Muscle of leg (tissue), 16 donors: ENCODE measurements at places on chromosomes 5 and 9.
A peak's percentile ranks its signal among the peaks of the same experiment; 100 is the strongest.

GRCh38 chr9:76082057-76082456 lies 191.6 kb downstream of the PCSK5 start:
- peak; percentile 68 for DNase-seq

DNA sequence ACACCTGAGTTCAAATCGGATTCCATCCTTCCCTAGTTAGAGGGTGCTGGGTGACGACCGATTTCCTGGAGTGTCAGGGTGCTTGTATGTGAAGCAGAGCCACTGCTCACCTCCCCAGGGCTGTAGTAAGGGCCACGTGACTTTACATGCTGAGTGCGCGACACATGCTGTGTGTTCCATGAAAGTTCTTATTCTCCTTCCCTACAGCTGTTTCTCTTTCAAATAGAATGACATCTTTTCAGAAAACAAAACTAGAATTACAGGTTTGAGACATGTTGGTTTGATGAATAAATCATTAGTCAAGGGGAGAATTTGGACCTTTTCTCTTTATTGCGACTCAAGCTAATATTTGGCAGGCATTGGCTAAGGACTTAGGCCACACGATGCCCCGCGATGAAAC lies 113.1 kb downstream of the JMY start:
- no peak for DNase-seq

- no peak for DNase-seq
Observed at GRCh38 chr9:86829496-86830046, 117.7 kb downstream of the GAS1 start.

- DNase-seq: peak; percentile 32
Observed at GRCh38 chr5:111563031-111563822, 50.9 kb upstream of the STARD4 start.

- no peak for DNase-seq
Observed at GRCh38 chr5:58775701-58776262, 192.9 kb downstream of the RAB3C start.

DNA sequence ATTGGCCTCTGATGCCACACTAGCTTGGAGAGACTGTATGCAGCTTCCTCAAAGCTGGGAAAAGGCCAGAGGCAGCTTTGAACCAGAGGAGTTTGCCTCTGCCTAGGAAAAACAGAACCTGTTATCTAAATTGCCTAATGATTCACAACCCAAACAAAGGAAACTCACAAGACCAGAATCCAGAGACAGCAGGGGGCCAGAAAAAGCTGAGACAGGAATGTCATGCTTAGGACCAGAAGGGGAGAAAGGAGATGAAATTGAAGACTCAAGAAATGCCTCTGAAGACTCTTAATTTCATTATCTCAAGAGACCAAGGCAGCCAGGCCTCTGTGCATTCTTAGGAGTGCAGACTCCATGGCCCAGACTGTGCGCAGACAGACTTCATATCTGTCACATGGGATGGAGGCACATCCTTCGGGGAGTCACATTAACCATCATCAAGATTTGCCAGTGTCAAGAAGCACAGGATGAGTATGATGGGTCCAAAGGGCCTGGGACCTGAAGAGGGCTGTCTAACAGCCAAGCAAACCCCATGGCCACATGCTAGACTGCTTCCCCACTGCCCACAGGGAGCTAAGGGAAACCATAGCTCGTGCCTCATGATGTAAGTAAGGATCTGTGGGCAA lies 57.3 kb downstream of the ARSB start:
- no peak for DNase-seq

DNA sequence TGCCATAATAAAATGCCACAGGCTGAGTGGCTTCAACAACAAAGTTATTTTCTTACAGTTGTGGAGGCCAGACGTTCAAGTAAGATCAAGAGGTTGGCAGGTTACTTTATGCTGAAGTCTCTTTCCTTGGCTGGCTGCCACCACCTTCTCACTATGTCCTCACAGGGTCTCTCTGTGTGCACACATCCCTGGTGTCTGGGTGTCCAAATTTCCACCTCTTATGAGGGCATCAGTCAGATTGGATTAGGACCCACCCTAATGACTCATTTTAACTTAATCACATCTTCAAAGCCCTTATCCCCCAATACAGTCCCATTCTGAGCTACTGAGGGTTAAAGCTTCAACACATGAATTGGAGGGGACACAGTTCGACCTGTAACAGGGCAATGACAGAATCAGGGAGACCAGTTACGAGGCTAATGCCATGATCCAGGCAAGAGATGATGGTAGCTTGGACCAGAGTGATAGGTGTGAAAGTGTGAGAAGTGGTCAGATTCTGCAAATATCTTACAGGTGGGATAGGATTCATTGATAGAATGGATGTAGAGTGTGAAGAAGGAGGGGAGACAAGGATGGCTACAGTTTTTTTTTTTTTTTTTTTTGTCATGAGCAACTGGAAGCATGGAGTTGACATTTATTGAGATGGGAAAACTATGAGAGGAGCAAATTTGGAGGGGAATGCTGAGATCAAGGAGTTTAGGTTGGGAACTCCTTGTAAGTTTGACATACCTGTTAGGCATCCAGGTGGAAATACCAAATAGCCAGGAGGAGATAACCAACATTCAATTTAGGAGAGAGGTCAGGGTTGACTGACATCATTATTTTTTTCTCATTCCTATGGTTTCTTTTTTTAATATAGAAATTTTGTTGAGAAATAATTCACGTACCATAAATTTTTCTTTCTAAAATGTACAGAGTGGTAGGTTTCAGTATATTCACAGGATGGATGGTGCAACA lies 39.6 kb upstream of the FGF1 start:
- no peak for DNase-seq

DNA sequence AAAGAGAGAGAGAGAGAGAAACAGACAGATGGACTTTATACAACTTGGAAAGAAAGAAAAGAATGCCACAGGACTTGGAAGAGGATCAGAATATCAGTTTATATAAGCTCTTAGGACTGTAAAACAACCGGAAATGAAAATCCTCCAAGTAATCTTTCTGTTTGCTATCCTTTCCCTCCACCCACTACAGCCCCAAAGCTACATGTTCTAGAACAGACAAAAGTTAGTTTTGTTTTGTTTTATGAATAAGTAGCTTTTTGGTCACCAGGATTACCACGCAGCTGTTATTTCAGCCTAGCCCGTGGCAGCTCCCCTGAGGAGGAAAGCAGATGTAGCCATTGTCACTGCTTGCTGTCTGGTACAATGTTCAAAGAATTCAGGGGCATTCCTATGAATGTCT lies 66.6 kb downstream of the SH3TC2 start:
- DNase-seq: peak; percentile 66

GRCh38 chr5:65893749-65894430 lies 32.5 kb upstream of the ERBIN start:
- DNase-seq: no peak

DNA sequence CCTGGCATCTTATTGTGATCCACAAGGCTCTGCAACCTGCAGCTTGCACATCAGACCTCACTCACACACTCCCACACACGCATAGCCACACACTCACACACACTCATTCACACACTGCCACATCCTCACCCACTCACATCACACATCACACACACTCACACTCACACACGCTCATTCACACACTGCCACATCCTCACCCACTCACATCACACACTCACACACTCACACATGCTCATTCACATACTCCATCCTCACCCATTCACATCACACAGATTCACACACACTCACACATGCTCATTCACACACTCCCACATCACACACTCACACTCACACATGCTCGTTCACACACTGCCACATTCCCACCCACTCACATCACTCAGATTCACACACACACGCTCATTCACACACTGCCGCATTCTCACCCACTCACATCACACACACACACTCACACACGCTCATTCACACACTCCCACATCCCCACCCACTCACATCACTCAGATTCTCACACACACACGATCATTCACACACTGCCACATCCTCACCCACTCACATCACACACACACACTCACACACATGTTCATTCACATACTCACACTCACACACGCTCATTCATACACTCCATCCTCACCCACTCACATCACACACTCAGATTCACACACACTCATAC lies 47.1 kb upstream of the RXRA start:
- no peak for DNase-seq

GRCh38 chr5:113381791-113382190 lies 53.0 kb downstream of the TSSK1B start:
- no peak for DNase-seq

DNA sequence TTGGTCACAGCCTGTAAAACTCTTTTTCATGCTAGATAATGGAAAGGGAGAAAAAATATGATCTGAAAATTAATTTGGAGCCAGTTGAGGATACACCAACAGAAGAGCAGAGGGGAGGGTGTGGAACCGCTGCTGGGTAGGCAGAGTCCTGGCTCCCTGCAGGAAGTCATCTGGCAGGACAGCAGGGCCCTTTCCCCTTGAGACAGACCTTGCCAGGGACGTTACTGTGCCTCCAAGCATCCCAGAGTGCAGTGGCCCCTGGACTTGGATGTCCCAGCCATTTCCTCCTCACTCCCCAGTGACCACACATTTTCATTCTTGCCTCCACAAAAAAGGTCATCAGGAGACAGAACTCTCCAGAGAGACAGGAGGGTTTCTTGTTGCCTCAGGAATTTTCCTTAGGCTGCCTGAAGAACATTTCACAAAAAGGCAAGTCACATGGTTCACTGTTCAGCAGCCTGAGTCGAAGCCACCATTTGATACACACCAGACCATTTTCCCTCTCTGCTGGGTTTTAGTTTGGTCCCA lies 5.9 kb downstream of the TRPM3 start:
- no peak for DNase-seq

GRCh38 chr5:126004636-126005035 lies 418.6 kb upstream of the GRAMD2B start:
- DNase-seq: peak; percentile 93

- peak; percentile 46 for DNase-seq
Observed at GRCh38 chr9:82404196-82404870, 415.8 kb downstream of the SPATA31D1 start.

DNA sequence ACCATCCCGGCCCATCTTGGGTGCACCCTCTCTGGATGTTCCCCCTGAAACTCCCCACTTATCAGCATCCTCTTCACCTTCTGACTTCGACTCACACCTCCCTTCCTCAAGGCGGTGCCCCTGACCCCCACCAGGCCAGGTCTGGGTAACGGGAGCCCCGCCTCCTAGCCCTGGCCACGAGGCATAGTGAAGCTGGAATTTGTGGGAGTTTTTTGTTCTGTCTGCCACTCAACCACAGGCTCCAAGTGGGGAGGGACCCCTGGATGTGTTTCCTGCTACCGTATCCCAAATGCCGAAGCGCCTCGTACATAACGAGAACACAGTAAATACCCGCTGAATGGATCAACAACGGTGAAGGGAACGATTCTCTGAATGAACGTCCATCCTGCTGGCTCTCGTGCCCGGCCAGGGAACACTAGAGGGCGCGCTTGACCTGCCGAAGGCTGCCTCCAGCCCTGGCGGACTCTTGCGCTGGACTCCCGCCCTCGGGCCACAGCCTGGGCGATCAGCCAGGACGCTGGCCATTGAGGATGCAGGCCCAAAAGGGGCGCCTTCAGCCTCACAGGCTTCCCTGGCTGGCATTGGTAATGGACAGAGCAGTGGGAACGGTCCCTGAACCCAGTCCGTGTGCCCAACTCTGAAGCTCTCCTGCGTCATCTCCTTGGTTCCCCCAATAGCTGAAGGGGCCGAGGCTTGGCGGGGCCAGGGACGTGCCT lies 47.3 kb upstream of the PHYKPL start:
- peak; percentile 83 for DNase-seq

DNA sequence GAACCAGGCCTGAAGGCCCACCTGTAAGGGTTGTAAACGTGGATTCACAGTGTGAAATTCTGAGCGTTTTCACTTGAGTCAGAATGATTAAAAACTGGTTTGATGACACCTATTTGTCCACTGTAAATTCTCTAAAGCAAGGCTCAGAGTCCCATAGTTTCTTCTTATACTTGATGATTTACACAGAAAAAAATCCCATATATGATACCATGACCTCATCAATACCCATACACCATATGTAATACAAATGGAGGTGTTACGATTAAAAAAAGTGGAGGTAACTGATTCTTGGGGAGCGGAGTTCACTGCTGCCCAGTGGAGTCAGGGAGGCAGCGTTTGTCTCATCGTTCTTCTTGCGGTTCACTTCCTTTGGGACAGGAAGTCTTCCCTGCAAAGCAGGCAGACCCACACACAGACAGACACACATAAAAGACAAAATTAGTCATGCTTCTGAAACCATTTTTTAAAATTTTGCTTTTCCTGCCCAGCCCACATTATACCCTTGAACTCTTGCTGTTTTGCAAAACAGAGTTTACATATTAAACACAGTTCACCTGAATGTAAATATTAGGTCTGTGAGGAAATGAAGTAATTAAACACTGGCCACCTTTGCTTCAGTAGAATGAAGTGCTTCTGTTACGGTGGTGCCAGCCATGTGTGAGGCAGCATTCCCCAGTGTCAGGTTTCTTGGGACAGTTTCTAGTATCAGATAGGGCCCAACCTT lies 26.2 kb downstream of the NREP start:
- no peak for DNase-seq

DNA sequence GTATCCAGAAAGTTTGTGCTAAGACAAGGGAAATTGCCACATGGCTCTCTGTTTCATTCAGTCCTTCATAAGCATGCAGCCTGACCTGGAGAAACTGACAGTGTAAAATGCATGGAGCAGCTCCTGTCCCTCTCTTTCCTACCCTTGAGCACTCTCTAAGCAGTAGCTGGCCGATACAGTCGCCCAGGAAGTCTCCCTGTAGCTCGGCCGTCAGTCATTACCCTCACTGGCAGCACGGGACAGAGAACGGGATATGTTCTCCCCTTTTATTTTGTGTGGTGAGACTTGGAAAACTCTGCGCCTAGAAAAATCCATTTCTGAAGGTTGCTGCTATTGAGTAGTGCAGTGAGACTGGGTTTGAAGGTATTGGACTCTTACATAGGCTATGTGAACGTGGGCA lies 56.8 kb upstream of the KCNMB1 start:
- no peak for DNase-seq

DNA sequence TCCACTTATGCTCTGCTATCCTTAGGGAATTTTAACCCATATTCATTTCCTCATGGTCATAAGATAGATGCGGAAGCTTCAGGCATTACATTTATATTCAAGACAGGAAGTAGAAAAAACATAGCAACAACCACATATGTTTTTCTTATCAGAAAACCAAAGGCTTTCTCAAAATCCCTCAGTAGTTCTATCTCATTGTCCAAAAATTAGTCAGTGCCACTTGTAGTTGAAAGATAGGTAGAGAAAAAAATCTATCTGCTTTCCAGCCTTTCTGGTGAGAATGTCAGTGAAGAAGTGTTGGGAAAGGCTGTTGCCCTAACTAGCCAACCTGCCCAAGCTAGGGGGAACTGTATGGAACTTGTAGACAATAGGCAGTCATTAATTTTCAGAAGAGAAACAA lies 23.5 kb upstream of the MOCS2 start:
- no peak for DNase-seq

DNA sequence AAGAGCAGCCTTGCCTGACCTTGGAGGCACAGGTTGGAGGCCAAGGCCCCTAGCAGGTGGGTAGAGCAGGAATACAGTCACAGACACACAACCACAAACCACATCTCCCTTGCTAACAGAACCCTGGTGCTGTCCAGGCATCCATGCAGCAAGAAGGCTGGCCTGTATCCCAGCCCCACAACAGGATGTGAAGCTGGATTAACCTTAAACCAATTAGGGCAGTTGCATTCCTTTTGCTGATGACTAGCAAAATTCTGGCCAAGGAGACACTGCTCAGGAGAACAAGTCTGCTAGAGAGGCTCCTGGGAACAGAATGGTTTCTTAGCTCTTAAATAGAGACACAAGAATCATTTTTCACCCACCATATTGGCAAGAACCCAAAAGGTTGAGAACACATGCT lies 97.8 kb downstream of the C5orf15 start:
- peak; percentile 22 for DNase-seq
